ENCODE measurements at places on chromosomes 16 and 17.

GRCh38 chr17:37791447-37792399 is 46.9 kb upstream of the HNF1B start:
- DNase-seq = peak; percentile 36

GRCh38 chr17:57941384-57942370 is 13.5 kb downstream of the CUEDC1 start:
- DNase-seq = no peak

- DNase-seq = no peak
Observed at GRCh38 chr17:50787106-50787505, 19.8 kb upstream of the ANKRD40CL start.

- no peak for DNase-seq
Observed at GRCh38 chr16:57629516-57630406, 1.3 kb downstream of the ADGRG1 start.

- DNase-seq = no peak
Observed at GRCh38 chr17:19410875-19411620, at the start of gene RNF112. RNF112 (plus strand) TSS chr17:19411232; CDS start chr17:19411409, 177 bp downstream.
